ENCODE measurements at places on chromosomes 12 and 14.

DNA sequence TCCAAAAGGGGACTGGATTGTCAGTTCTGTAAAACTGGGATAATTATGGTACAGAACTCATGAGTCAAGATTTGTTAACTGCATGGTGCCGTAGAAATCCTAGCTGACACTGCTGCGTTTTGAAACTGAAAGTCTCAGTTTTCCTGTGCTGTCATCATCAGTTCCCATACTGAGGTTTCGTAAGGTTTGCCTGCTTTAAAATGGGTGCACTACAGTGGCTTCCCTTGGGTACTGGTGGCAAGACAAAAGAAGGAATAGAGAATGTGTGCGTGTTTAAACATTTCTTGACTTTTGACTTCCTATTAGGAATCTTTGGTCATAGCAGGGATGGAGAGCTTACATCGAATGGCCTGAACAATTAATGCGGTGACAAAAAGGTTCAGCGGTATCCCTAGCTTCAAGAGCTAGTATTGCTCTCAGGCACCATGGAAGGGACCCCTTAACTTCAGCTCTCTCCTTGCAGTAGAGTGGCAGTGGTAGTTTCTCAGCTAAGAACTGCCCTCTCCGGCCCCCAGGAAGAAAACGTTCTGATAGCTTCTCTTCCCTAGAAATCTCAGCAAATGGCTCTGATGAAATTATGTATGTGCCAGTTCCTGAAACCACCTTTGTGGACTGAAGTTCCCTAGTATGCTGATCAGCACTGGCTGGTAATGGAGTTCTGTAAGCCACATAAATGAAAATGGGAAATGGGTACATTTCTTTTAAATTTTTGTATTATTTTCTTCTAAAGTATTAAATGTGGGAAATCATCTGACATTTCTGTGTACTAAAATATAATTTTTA, 28.9 kb downstream of the ANO6 start:
- DNase-seq: no peak

DNA sequence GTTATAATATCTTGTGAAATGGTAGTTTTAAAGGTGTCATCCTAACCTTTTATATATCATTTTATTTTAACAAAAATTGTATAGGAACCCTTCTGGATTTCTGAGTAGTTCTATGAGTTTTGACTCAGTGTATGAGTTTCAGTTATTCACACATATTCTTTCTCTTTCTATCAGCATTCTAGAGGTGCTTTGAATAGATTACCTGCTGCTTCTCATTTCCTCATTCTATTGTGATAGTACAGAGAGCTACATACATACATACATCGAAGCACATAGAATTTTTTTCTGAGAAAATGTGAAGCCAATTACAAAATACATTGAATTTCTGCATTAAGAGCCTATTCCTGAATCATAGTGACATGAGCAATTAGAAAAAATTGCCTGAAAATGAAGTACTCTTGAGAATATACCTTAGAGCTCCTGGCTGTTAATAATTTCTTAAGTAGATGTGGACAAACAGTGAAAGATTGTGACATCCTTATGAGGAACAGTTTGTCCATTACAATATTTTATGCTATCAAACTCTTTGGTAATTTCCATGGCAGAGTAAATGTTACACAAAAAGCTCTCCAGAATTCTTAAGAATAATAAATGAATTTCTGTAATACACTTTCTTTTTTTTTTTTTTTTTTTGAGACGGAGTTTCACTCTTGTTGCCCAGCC, 556.6 kb downstream of the TRHDE start:
- no peak for DNase-seq

GRCh38 chr14:94120667-94121340, 8.6 kb downstream of the IFI27L2 start:
- no peak for DNase-seq

GRCh38 chr12:118102609-118103008, 1.2 kb downstream of the VSIG10 start:
- no peak for DNase-seq

DNA sequence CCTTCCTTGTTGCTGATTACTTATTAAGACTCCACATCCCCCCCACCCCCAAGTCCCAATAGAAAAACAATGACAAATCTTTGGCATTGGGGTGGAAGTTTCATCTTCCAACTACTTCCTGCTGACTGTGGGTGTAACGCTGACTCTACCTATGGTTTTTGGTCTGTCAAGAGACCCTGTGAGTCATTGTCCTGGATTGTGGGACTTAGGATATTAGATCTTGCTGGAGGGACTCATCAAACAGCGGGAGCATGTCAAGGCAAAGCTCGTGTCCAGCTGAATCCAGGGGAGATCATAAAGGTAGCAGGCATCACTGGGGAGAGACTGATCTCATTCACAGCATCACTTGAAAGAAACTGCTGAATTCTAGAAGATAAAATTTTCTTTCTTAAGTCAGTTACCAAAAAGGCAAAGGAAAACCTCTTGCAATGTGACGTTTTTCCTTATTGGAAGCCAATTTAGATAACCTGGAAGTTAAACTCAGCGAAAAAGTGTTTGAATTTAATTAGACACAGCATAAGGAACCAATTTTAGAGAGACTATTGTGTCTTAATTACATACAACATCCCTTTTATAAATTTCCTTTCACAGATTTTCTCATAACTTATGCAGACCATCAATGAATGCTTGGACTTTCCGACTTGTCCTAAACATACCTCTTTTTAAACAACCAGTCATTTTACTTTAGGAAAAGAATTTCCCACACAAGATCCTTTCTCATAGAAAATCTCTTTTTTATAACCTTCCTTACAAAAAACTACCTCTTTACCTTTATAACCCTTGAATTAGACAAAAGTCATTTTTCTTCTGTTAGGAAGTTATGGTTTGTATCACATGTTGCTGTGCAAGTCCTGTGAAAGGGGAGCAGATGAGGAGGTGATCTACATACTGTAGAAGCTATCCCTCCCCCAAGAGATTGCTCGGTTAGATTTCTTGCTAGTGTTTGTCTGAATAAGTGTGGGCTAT, 94.6 kb upstream of the SCAF11 start:
- no peak for DNase-seq

GRCh38 chr12:57241402-57242310, 9.3 kb downstream of the STAC3 start:
- peak; percentile 67 for DNase-seq

DNA sequence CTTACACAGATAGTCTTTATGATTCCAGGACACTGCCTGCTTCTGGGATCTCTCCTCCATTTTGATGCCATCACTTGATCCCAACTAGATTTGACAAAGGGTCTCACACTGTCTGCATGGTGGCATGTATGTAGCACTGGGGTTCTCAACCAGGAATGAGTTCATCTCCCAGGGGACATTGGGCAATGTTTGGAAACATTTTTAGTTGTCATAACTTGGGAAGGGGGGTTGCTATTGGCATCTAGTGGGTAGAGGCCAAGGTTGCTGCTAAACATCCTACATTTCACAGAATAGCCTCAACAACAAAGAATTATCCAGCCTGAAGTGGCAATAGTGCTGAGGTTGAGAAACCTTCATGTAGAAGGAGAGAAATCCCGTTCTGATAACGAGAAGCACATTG, 376.2 kb downstream of the DPF3 start:
- no peak for DNase-seq

Data from NAMALWA (cell line).